Progenitor cell of endocrine pancreas (in vitro differentiated cells): ENCODE measurements at places on chromosomes 3 and 15.
A peak's percentile ranks its signal among the peaks of the same experiment; 100 is the strongest.

DNA sequence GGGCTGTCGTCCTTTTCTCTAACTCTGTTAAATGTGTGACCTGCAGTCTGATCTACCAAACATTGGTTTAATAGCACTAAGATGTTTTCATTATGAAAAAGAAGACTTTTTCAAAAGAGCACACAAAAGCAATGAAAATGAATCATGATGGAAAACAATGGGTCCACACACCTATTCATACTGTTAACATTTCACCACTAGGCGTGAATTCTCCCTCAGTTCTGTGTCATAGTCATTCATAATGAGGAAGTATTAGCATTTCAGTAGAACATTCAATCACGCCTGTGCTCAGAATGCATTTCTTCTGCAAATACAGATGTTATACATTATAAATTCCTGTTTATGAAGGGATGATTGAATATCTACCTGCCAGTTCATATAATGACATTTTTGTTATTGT lies 35.9 kb downstream of the EIF4E3 start:
- no peak for DNase-seq

- no peak for DNase-seq
These were observed 200.6 kb downstream of the GHSR start for GRCh38 chr3:172247525-172248274.

DNA sequence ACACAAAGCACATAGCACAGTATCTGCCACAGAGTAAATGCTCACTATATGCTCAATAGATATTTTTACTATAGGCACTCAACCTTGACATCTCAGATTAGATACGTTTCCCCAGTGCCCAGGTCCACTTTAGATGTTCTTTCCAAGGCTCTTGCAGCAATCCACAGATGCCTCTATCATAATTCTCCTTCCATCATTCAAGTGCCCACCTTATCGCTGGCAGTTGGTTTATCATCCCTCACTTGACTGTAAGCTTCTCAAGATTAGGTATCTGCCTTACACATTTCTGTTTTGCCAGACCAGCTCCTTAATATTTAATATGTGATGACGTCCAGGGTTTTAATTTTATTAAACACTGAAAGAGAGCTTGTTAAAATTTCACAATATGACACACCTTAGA lies 8.6 kb downstream of the NCEH1 start:
- DNase-seq = no peak

GRCh38 chr15:77004189-77004588 lies 9.3 kb downstream of the PSTPIP1 start:
- no peak for DNase-seq

GRCh38 chr3:87287011-87287410 lies 10.6 kb upstream of the POU1F1 start:
- DNase-seq = no peak

DNA sequence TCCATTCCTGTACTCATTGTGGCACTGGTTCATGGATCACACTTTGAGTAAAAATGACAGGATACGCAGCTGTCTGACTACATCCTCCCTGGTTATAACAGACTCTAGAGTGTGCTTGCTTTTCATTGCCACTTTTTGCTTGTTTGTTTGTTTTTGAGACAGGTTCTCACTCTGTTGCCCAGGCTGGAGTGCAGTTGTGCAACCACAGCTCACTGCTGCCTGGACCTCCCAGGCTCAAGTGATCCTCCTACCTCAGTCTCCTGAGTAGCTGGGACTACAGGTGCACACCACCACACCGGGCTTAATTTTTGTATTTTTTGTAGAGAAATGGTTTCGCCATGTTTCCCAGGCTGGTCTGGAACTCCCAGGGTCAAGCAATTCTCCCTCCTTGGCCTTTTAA lies 89.3 kb upstream of the ROBO2 start:
- DNase-seq = no peak

DNA sequence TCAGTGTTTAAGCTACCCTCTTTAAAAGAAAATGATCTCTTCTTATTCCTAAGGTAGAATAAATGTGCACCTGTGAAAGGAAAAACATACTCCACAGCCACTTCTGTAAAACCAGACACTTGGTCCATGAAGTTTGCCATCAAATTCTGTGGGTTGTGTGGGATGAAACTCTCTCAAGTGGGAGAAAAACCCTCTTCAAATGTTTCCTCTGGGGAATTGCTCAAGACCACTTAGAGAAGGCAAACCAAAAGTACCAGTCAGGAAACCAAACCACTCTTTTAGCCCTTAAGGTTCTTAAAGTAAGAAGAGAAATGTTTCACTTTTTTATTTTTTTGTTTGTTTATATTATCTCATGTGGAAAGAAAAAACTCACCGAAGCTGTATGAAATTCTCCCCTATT lies 1.2 kb downstream of the COL8A1 start:
- no peak for DNase-seq

DNA sequence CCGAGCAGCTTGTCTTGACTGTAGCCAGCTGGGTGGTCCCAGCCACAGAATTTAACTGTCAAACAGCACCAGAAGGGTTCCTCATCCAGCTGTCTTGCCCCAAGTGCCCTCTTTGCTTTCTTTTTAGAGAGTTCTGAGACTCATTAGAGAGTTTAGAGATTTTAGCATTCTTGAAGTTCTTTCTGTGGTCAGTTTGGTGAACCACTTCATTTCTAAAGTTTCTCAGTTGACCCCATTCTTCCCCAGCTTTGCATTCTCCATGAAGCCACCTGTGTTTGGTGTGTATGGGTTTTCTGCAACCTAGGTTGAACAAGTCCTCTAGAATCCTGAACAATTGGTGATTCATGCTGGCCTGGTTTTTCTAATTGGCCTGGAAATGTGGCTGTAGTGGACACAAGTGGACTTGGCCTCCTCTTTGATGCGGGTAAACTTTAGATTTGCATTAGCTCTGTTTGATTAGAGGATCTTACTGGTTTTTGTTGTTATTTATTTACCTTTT lies 33.7 kb downstream of the FLNB start:
- DNase-seq = no peak

GRCh38 chr15:36766449-36766848 lies 187.0 kb downstream of the CDIN1 start:
- no peak for DNase-seq

DNA sequence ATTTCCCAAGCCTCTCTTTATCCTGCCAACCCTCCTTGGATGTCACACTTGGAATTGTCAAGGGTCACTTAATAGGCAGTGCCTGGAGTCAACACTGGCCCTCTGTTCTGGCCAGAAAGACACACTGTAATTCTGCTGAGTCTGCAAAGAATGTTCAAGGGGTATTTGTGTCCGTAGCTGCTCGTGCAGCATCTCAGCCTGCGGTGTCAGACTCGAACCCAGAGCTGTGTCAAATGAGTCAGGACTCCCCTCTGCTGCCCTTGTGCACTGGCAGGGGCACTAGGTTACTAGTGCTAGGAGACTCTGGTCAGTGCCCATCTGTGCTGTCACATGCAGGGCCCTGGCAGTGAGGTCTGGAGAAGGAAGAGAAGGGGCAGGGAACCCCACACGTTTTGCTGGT lies 795 bp upstream of the AHSG start:
- no peak for DNase-seq

DNA sequence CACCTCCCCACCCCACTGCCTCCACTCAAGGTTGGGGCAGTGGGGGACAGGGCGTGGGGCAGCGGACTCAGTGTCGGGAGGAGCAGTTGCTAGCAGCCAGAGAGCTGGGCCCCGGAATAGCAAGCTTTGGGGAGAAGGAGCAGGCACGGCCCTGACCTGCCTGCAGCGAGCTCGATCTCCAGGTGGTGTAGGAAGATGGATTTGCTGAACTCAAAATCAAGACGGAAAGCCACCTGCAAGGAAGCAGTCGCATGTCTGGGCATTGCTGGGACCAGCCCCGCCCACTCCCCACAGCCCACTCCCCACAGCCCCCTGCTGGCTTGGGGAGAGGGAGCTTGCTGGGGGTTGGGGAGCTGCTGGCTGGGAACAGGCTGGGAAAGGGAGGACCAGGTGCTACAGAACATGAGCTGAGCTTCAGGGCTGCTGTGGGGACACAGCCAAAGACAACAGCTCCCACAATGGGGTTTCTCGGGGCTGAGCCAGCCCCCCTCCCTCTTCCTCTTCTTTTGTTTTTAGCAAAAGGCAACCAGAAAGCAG lies 38.0 kb downstream of the FEM1B start:
- DNase-seq = peak; percentile 4

DNA sequence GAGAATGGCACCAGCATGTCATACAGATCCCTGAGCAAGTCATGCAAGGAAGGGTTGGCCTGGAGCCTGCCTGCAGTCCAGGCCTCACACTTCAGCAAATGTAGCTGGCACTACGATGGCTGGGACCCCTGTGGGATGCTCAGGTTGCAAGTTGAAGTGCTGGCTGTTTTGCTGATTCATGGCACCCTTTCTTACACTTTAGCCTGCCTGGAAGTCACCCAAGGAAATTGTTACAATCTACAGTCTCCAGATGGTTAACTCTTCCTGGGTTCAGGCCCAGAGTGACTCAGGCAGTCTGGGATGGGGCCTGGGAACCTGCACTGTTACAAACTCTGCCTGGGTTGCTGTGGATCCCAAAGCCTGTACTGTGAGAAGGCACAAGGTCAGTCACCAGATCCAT lies 91.0 kb upstream of the SLC6A11 start:
- no peak for DNase-seq

GRCh38 chr3:110900576-110900975 lies 171.0 kb upstream of the NECTIN3 start:
- no peak for DNase-seq

DNA sequence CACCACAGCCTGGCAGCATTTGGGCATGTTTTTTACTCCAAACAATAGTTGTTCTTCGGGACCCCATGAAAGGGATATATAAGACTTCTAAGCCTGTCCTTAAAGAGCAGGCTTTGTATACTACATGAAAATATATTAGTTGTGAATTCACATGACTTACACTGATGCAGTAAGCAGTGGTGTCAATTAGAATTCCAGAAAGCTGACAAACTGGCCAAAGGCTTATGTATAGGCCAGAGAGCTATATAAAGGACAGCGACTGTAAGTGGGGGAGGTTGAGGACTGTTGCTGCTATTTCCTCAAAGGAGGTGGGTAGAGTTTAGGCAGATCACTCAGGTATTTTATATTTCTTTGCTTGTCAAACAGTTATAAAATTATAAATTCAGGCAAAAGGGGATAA lies 24.8 kb downstream of the KPNA4 start:
- DNase-seq = no peak

DNA sequence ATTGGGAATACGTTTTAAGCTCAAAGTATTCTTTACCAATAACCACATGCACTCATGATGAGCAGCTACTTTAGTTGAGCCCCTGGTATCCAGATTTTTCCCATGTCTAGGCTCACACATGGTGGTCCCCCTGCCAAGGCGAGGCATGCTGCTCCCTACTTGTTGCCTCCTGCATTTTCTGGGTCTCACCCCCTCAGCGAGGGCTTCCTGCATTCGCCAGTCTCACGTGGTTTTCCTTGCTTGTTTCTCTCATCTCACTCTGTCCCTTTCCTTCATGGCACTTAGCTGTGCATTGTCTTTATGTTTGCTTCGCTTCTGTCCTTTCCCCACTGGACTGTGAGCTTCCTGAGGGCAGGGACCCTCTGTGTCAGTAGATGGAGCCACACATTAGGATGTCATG lies 99.2 kb downstream of the PDZRN3 start:
- DNase-seq = no peak

- DNase-seq = no peak
These were observed 76.3 kb downstream of the KLHL25 start for GRCh38 chr15:85718271-85718971.
